ENCODE measurements at places on chromosomes 6 and 20.
A peak's percentile ranks its signal among the peaks of the same experiment; 100 is the strongest.

DNA sequence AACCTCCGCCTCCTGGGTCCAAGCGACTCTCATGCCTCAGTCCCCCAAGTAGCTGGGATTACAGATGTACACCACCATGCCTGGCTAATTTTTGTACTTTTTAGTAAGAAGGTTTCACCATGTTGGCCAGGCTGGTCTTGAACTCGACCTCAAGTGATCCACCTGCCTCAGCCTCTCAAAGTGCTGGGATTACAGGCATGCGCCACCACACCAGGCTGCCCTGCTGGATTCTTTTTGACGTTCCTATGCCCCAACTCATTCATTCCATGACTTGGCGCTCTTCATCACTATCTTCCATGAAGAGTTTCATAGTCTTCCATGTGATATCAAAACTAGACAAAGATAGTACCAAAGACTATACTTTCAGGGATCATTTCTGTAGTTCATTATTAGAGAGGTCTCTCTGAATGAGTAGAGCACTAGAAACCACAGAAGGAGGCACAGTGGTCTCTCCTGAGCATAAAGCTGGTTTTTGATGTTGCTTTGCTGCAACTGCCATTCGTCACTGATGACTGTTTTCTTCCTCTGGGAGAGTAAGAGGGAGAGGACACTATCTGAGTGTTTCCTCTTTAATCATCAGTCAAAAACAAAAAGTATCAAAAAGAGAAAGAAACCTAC is 23.5 kb downstream of the DNAAF9 start:
- peak; percentile 64 for DNase-seq

GRCh38 chr6:163999475-164000125 is 585.1 kb downstream of the QKI start:
- no peak for DNase-seq

DNA sequence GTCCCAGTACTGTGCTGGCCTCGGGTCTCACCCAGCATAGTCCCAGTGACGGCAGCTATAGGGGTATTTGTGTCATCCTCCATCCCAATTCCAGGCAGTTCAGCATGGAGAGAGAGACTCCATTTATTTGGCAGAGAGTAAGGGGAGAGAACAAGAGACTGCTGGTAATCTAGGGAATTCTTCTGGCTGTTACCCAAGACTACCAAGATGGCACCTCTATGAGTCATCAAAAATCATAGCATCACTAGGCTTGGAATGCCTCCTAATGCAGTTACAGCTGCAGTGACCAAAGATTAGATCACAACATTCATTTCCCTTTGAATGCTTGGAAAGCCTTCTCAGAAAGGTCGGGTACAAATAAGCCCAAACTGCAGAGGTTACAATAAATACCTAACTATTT is 660.4 kb upstream of the FLRT3 start:
- no peak for DNase-seq

GRCh38 chr6:25050356-25050755 is 114.6 kb upstream of the RIPOR2 start:
- DNase-seq = peak; percentile 70

DNA sequence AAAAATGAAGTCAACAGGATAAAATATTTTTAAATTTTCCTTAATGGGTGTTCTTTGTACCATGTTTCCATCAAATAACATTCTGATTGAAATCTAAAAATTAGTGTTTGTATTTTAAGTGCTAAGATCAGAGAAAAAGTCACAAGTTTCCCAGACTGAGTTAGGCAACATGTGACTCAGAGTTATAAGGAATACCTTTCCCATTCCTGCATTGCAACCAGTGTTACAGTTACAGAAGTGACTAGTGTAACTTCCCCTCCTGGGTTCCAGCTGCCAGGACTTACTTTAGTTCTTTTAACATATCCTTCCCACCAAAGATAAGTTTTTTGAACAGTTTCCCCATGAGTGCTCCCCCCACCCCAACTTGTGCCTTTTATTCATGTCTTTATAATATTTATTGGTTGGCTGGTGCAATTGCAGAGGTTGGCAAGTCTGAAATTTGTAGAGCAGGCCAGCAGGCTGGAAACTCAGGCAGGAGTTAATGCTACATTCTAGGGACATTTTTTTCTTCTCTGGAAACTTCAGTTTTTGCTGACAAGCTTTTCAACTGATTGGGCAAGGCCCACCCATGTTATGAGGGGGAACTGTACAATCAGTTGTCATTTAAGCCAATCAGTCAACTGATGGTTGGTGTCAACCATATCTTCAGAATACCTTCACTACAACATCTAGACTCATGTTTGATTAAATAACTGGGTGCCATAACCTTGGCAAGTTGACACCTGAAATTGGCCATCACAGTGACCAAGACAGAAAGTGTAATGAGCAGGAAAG is 22.9 kb upstream of the ESR1 start:
- DNase-seq = no peak

DNA sequence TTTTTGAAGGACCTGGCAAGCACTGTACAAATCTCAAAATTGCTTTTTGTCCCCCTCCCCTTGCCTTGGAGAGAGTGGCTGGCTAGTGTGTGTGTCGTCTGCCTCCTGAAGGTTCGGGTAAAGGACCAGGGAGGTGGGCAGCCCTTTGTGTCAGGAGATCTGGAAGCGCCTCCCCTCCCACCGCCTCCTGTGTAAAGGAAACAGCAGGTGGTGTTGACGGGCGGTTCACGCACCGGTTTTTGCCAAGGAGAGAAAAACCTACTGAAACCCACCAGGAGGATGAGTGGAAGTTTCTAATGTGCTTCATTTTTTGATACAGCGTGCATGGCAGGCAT is 1.2 kb downstream of the ENTPD6 start:
- peak; percentile 29 for DNase-seq

DNA sequence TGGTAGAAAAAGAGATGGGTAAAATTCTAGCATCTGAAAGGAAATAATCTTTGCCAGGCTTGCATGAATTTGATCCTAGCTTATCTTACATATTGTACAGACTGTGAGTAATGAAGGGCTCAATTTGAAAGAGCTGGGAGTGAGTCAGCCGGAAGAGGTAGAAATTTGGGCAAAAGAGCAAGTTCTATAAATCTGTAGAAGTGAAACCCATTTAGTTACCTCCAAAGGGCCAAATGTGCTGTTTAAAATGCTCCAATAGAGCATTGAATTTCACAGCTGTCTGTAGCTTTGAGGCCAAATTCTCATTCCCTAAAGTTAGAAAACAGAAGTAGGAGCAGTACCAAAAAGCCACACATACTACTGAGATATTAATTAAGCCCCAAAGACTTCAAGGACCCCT is 466.1 kb downstream of the BTBD3 start:
- DNase-seq = no peak

DNA sequence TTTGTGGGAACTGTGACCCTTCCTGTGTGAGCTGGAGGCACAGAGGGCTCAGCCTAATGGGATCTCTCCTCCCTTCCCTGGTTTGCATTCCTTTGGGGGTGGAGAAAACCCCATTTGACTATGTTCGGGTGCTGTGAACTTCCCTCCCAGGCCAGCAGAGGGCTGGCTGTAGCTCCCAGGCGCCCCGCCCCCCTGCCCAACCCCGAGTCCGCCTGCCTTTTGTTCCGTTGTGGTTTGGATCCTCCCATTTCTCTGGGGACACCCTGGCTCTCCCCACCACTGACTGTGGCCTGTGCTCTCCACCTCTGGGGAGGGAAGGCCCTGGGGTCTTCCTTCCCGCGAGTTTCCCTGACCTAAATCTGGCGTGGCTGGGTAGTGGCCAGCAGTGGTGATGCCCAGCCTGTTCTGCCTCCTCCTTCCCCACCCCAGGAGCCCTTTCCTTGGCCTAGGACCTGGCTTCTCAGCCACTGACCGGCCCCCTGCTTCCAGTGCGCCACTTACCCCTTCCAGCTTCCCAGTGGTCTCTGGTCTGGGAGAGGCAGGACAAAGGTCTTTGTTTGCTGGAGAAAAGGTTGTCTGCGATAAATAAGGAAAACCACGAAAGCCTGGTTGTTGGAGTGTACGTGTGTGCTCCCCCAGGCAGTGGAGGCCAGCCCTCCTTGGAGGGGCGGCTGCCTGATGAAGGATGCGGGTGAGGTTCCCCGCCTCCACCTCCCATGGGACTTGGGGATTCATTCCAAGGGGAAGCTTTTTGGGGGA is 4.9 kb downstream of the VEGFA start:
- DNase-seq = peak; percentile 81

GRCh38 chr6:163782436-163783003 is 368.0 kb downstream of the QKI start:
- DNase-seq = no peak

DNA sequence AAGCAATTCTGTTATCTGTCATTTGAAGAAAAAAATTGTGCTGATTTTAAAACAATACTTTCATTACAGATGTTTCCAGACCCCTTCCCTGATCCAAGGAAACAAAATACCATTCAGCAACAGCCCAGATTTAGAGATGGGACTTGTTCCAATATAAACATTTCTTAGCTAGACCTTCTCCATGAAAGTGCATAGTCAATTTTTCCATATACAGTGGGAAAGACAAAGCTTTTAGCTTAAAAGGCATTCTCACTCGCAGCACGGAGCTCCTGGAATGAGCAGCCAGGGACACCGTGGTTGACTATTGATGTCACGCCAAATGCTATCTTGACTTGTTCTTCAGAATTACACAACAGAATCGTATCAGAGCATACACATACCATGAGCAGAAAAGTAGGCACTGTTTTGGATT is 21.5 kb downstream of the LAMA4 start:
- DNase-seq = no peak

DNA sequence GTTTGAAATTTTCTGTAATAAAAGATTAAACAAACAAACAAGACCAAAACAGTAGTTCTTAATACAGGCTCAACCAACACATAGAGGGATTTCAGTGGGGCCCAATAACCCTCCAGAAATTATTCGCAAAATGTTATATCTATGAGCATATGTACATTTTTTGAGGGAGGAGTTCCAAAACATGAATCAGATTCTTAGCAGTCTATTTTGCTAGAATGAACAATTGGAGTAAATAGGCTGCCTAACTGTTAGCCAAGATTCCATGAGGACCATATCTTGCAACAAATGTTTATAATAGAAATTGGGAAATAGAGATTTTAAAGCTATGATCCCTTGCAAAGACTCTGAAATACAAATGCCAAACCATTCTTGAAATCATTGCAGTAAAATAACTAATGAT is 186.3 kb downstream of the AKAP7 start:
- DNase-seq = no peak

GRCh38 chr6:154521412-154521811 is 10.9 kb upstream of the CNKSR3 start:
- no peak for DNase-seq

- no peak for DNase-seq
Measured at GRCh38 chr20:4808872-4809271, 87.2 kb downstream of the PRND start.

- peak; percentile 51 for DNase-seq
Measured at GRCh38 chr6:28207510-28208110, 17.5 kb upstream of the ZSCAN9 start.

- DNase-seq = no peak
Measured at GRCh38 chr6:74642101-74642500, 563.8 kb downstream of the COL12A1 start.

- DNase-seq = no peak
Measured at GRCh38 chr6:86529635-86530034, 407.7 kb upstream of the HTR1E start.

DNA sequence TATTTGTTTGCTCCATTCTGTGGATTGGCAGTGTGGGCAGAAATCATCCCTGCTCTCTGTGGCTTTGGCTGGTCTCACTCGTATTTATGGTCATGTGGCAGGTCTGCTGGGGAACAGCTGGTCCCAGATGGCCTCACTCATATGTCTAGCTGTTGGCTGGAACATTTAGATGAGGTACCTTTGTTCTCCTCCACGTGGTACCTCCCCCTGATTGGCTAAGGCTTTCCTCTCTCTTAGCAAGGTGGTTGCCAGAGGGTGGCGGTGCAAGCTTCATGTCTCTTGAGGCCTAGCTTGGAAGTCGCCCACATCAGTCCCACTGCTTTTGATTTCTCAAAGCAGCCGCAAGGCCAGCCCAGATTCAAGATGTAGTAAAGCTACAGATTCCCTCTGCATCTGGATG is 348.5 kb upstream of the BTBD3 start:
- DNase-seq = no peak

- DNase-seq = no peak
Measured at GRCh38 chr6:154399097-154399496, 42.5 kb upstream of the IPCEF1 start.

- DNase-seq = no peak
Measured at GRCh38 chr6:80517525-80517924, 411.1 kb downstream of the BCKDHB start.

DNA sequence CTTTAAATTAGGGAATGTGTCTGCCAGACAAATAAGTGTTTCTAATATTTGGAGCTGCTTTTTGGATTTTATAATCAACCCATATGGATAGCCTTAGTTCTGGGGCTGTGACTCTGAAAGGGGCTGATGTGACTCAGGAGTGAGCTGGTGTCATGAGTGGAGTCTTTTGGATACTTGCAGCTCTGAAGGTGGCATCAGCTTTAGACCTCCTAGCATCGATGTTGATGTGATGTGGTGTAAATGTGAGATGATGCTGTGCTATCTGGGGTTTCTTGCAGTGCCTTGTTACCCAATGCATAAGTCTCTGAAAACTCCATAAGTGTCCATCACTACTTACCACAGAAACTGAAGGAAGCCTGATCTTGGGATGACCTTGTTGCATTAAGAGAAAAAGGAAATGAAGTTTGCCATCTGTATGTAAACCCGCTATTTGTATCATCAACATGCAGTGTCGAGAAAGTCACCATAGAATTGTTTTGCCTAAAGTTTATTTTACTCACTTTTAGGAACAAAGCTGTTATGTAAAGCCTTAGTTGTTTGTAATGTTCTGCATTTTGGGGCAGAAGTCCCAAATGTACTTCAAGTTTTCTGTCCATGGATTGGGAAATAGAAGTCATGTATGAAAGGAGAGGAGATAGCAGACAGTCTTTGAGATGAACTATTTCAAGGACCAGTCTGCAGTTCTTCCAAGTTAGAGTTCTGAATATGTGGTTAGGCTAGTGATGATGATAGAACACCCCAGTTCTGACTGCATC is 8.0 kb downstream of the FOXO3 start:
- no peak for DNase-seq

- no peak for DNase-seq
Measured at GRCh38 chr20:4605166-4605565, 116.5 kb upstream of the PRND start.

DNA sequence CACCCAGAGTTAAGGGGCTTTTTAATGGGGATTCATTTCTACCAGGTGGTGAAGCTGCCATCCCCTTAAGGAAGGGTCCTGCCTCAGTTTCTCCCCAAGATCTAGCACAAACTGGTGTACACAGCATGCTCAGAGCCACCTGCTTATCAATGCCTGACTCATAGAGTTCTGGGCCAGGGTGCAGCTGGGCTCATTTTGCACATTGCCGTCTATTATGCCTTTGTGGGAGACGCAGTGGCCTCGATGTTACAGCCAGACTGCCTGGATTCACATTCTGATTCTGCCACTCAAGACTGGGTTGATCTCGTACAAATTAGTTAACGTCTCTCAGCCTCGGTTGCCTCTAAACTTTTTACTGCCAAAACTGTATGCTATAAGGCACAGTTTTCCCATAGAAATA is 365.7 kb downstream of the ZFAND3 start:
- no peak for DNase-seq

DNA sequence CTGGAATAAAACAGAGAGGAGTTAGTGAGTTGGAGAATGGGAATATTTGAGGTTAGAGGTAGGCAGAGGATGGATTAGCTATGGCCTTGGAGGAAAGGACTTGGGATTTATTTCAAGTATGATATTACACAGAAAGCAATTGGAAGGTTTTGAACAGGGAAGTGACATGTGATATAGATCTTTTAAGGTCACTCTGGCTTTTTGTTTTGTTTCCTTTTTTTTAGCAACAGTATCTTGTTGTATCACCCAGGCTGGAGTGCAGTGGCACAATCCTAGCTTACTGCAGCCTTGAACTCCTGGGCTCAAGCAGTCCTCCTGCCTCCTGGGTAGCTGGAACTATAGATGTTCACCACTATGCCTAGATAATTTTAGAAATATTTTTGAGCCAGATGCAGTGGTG is 190.3 kb downstream of the UTRN start:
- no peak for DNase-seq
